ENCODE measurements at places on chromosomes 6 and 20. TPM values are rescaled to one million over a fixed set of nuclear protein-coding genes. Genes with fewer than 3 reads are reported as not detected.

The CD93 gene
- polyA plus RNA-seq, result 0.18 TPM

The CTNNBL1 gene
- polyA plus RNA-seq, result 99.5 TPM

The HMGCLL1 gene
- not detected for polyA plus RNA-seq

The VNN1 gene
- 0.21 TPM for polyA plus RNA-seq

The RAB44 gene
- polyA plus RNA-seq, result not detected

The COX4I2 gene
- polyA plus RNA-seq, result not detected

The ISM1 gene
- not detected for polyA plus RNA-seq

The PDE10A gene
- not detected for polyA plus RNA-seq

The TBXT gene
- 0.26 TPM for polyA plus RNA-seq

The IP6K3 gene
- not detected for polyA plus RNA-seq

The STK38 gene
- polyA plus RNA-seq, result 74.2 TPM

The PCMT1 gene
- polyA plus RNA-seq, result 283 TPM

Data from immature natural killer cell (primary cell).